ENCODE measurements at places on chromosomes 2 and 18. TPM values are rescaled to one million over a fixed set of nuclear protein-coding genes. Genes with fewer than 3 reads are reported as not detected.
A peak's percentile ranks its signal among the peaks of the same experiment; 100 is the strongest.

DNA sequence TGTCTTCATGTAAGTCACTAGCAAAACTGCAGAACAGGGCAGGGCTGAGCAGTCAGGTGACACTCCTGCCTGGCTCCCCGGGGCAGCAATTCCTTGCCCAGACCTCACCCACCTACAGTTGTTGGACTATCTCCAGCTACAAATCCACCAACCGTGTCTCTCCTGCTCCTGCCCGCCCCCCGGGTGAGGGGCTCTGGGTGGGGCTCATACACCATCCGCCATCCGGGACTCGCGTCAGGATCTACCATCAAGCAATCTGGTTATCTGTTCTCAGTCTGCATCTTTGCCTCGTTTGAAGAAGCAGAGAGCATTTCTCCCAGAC lies 13.5 kb upstream of the GLI2 start:
- peaks cover 2% of the 10 kb centered on the region for H3K27me3 ChIP-seq
- H3K4me3 ChIP-seq: no peak overlapping the region
- H3K4me1 ChIP-seq: no peaks in the 10 kb centered on the region
- no peaks in the 10 kb centered on the region for H3K36me3 ChIP-seq
- no peak for DNase-seq
- no peak overlapping the region for H3K27ac ChIP-seq

- H3K4me3 ChIP-seq: no peak overlapping the region
- DNase-seq: no peak
- peaks cover 4% of the 10 kb centered on the region for H3K4me1 ChIP-seq
- no peaks in the 10 kb centered on the region for H3K36me3 ChIP-seq
- H3K27me3 ChIP-seq: no peaks in the 10 kb centered on the region
Measured at GRCh38 chr2:54206596-54206995, 49.4 kb downstream of the TSPYL6 start.

- no peaks in the 10 kb centered on the region for H3K4me1 ChIP-seq
- H3K27ac ChIP-seq: no peak overlapping the region
- peaks cover 12% of the 10 kb centered on the region for H3K27me3 ChIP-seq
- peak; percentile 59 for DNase-seq
- no peaks in the 10 kb centered on the region for H3K36me3 ChIP-seq
Measured at GRCh38 chr2:178306352-178307073, 112.2 kb downstream of the OSBPL6 start.

- no peaks in the 10 kb centered on the region for H3K36me3 ChIP-seq
- H3K27me3 ChIP-seq: no peaks in the 10 kb centered on the region
- no peak overlapping the region for H3K27ac ChIP-seq
- H3K4me3 ChIP-seq: no peak overlapping the region
Measured at GRCh38 chr2:210606001-210606400, 49.6 kb downstream of the CPS1 start.

The ZNF397 gene
- total RNA-seq: 21.9 TPM

The ALPG gene
- not detected for total RNA-seq

- peaks cover 4% of the 10 kb centered on the region for H3K27me3 ChIP-seq
- no peaks in the 10 kb centered on the region for H3K36me3 ChIP-seq
- no peak overlapping the region for H3K27ac ChIP-seq
- DNase-seq: peak; percentile 77
- H3K4me1 ChIP-seq: no peaks in the 10 kb centered on the region
Measured at GRCh38 chr18:3995476-3996102, 459.5 kb downstream of the DLGAP1 start.

GRCh38 chr2:190571686-190572085 lies 37.2 kb upstream of the NEMP2 start:
- no peak overlapping the region for H3K4me3 ChIP-seq
- no peak for DNase-seq
- H3K27ac ChIP-seq: no peak overlapping the region
- H3K4me1 ChIP-seq: peaks cover 31% of the 10 kb centered on the region

DNA sequence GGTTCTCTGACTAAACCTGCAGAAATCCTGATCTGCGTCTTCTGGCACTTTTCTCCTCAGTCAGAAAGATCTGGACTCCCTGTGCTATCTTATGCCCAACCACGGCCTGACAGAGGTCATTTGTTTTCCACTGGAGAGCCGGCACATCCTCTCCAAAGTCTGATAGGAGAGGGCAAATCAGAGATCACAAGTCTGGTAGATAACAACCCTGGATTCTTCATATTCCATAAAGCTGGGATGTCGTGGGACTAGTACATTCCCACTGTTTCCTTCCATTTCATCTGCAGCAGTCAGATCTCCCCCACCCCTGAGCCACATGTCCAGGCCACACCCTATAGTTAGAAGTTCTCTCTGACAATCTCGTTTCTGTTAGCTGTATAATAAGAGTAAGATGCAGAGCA lies 157.0 kb downstream of the MGAT5 start:
- peaks cover 43% of the 10 kb centered on the region for H3K4me1 ChIP-seq
- no peak overlapping the region for H3K4me3 ChIP-seq
- no peaks in the 10 kb centered on the region for H3K27me3 ChIP-seq
- no peak overlapping the region for H3K27ac ChIP-seq
- peaks cover 5% of the 10 kb centered on the region for H3K36me3 ChIP-seq

GRCh38 chr2:82780050-82780449 lies 1679.0 kb downstream of the SUCLG1 start:
- no peak for DNase-seq
- H3K4me1 ChIP-seq: no peaks in the 10 kb centered on the region

The HMSD gene
- 26.7 TPM for total RNA-seq

- no peaks in the 10 kb centered on the region for H3K36me3 ChIP-seq
- H3K27ac ChIP-seq: no peak overlapping the region
- H3K27me3 ChIP-seq: peaks cover 20% of the 10 kb centered on the region
- DNase-seq: no peak
- H3K4me1 ChIP-seq: peaks cover 16% of the 10 kb centered on the region
Measured at GRCh38 chr2:179262077-179262660, 2.5 kb downstream of the SESTD1 start.

DNA sequence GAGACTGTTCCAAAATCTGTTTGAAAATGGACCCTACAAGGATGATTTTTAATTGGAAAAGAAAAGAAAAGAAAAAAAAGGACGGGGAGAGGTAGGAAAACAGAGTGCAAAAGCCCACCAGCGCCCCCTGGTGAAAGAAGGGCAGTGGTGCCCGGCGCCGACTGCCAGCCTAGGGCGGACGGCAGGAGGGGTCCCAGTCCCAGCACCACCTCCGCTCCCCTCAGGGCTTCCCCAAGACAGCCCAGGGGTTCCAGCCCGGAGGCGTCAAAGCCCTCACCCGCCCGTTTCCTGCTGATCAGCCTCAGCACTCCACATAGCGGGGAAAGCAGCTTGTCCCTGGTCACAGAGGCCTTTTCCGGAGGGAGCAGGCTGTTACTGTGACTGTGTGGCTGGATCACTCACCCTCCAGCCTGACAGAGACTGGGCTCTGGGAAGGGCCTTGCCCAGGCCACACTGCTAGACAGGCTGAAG lies 213.9 kb downstream of the TFCP2L1 start:
- no peaks in the 10 kb centered on the region for H3K36me3 ChIP-seq
- no peak overlapping the region for H3K27ac ChIP-seq
- H3K4me1 ChIP-seq: no peaks in the 10 kb centered on the region
- peaks cover 17% of the 10 kb centered on the region for H3K27me3 ChIP-seq

DNA sequence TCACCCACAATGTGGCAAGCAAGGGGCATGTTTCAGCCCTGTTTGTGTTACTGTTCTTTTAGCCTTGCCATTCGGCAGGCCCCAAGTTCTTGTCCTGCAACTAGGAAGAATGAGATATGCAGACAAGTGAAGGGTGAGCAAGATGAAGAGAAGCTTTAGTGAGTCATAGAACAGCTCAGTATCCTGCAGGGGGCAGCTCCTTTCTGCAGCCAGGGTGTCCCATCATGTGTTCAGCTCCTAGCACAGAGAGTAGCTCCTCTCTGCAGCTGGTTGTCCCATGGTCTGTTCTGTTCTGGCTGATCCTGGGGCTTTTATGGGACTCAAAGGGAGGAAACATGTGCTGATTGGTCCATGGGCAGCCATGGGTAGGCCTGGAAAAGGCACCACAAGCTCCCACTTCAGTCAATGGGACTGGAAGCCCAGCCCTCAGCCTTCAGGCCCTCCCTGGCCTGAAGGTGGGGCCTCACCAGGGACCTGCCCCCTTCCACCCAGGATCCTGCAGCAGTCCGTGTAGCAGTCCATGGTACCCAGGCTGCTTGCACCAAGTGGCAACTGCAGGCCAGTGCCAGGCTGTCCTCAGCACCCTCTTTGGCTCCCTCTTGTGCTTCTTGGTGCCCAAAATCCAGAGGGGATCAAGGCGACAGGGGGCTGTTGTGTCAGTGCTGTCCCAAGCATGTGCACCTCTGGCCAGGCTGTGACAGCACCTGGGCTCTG lies 326.4 kb downstream of the NR4A2 start:
- no peaks in the 10 kb centered on the region for H3K4me1 ChIP-seq
- H3K36me3 ChIP-seq: no peaks in the 10 kb centered on the region
- H3K4me3 ChIP-seq: no peak overlapping the region
- no peak for DNase-seq

DNA sequence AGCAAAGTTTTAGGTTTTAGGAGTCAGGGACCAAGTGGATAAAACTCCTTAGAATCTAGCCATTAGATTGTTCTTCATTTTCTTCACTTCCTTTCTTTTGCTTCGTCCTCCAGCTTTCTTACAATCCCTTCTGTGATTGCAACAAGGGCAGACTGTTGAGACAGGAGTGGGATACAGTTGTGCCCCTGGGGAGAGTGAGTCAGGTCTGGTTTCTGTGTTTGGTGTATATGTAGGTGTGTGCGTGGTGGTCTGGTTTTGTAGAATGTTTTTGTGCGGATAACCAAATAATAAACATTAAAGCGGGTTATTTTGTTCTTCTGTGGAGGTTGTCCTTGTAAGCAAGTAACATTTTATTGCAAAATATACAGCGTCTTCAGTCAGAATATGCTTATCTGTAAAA lies 7.3 kb downstream of the INSIG2 start:
- no peaks in the 10 kb centered on the region for H3K27me3 ChIP-seq
- H3K4me1 ChIP-seq: peaks cover 44% of the 10 kb centered on the region
- no peak for DNase-seq
- H3K36me3 ChIP-seq: peaks cover 25% of the 10 kb centered on the region
- H3K4me3 ChIP-seq: no peak overlapping the region

The MARS2 gene
- 9.2 TPM for total RNA-seq

DNA sequence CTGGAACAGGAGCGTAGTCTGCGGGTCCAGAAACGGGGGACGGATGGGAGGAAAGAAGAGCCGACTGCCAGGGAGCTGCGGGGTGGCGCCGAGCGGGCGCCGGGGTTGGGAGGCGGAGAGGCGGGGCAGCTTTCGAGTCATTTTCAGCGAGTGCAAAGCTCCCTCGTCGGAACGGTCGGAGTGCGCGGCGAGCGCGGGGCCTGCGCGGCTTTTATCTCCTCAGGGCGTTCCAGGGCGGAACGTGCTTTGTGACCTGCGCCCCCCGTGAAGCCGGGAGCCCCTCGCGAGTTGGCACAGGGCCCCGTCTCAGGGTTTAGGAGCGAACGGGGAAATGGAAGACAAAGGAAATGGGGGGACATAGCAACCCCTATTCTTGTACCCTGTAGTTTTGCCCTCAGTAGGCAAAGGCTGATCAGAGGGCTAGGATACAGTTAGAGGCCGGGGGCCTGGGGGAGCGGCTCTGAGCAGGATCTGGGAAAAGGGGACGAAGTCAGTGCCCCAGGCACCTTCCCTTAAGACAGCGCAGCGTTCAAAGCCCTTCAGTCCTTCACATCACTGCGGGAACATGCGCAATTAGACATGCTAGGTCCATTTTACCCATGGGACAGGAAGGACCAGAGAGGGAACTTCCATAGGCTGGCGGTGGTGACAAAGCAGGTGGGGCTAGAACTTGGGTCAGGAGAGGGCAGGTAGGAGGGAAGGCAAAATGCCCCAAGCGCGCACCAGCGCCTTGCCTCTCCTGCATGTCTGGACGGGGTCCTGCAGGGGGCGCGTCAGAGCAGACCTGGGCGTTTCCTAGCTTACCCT lies 60.1 kb upstream of the IL1RL1 start:
- peak overlapping the region; percentile 73 for H3K4me3 ChIP-seq
- peak overlapping the region; percentile 76 for H3K27ac ChIP-seq
- H3K4me1 ChIP-seq: peaks cover 38% of the 10 kb centered on the region
- H3K27me3 ChIP-seq: no peaks in the 10 kb centered on the region
- DNase-seq: peak; percentile 85

DNA sequence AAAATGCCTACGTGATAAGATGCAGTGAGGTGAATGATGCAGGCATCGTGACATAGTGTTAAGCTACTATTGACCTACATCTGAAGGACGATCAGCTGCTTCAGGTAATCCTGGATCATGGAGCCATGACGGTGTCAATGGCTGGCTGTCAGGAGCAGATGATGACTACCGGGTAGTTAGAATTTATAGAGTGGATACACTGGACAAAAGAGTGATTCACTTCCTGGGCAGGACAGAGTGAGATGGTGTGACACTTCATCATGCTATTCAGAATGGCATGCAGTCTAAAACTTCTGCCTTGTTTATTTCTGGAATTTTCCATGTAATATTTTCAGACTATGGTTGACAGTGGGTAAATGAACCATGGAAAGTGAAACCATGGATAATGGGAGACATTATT lies 29.5 kb downstream of the METTL8 start:
- DNase-seq: no peak
- H3K36me3 ChIP-seq: peaks cover 22% of the 10 kb centered on the region
- no peaks in the 10 kb centered on the region for H3K27me3 ChIP-seq
- no peak overlapping the region for H3K27ac ChIP-seq

GRCh38 chr2:46695283-46695682 lies 215.9 kb downstream of the TMEM247 start:
- H3K4me1 ChIP-seq: peaks cover 15% of the 10 kb centered on the region
- no peak overlapping the region for H3K4me3 ChIP-seq
- DNase-seq: no peak

GRCh38 chr18:53991202-53991601 lies 233.3 kb downstream of the MBD2 start:
- H3K27ac ChIP-seq: no peak overlapping the region
- no peak overlapping the region for H3K4me3 ChIP-seq
- H3K27me3 ChIP-seq: no peaks in the 10 kb centered on the region
- no peaks in the 10 kb centered on the region for H3K4me1 ChIP-seq

- H3K27ac ChIP-seq: peak overlapping the region; percentile 55
- no peak for DNase-seq
- peaks cover 69% of the 10 kb centered on the region for H3K4me1 ChIP-seq
- H3K4me3 ChIP-seq: no peak overlapping the region
- no peaks in the 10 kb centered on the region for H3K36me3 ChIP-seq
Measured at GRCh38 chr2:98516571-98516970, 71.9 kb downstream of the INPP4A start.

The SERPINB3 gene
- total RNA-seq: not detected

GRCh38 chr2:219000569-219000960 lies 7.3 kb upstream of the CRYBA2 start:
- H3K27me3 ChIP-seq: peaks cover 72% of the 10 kb centered on the region
- H3K36me3 ChIP-seq: no peaks in the 10 kb centered on the region

DNA sequence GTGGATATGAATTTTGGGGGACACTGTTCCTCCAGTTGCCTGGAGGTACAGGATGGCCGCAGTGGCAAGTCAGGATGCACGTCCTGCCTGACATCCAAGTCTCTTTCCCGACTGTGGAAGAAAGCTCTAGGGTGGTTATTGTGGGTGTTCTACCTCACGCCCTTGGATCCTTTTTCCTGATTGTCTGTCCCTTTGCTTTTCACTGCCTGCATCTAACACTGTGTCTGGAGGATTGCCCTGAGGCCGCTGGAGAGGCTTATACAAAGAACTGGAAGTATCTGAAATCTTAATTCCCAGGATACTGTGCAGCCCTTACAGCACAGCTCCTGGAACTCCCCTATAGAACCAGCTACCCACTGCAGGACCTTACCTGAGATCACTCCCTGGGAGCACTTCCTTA lies 250.5 kb downstream of the TFCP2L1 start:
- DNase-seq: no peak
- no peak overlapping the region for H3K4me3 ChIP-seq
- peaks cover 1% of the 10 kb centered on the region for H3K27me3 ChIP-seq
- H3K36me3 ChIP-seq: no peaks in the 10 kb centered on the region
- no peaks in the 10 kb centered on the region for H3K4me1 ChIP-seq
- no peak overlapping the region for H3K27ac ChIP-seq

The SNED1 gene
- 0.78 TPM for total RNA-seq

GRCh38 chr18:74679006-74679678 lies 81.5 kb downstream of the ZNF407 start:
- peaks cover 22% of the 10 kb centered on the region for H3K4me1 ChIP-seq
- no peak overlapping the region for H3K27ac ChIP-seq
- no peak for DNase-seq

The NRP2 gene
- total RNA-seq: 1.5 TPM

The SCN9A gene
- total RNA-seq: 0.07 TPM

The CCBE1 gene
- not detected for total RNA-seq

Data from activated CD4-positive, alpha-beta T cell treated with anti-CD3 and anti-CD28 coated beads for 36 hours (primary cell).